Activated naive CD4-positive, alpha-beta T cell treated with anti-CD3 and anti-CD28 coated beads, Interleukin-2, amount 50 U/mL, for 72 hours (primary cell): ENCODE measurements at places on chromosomes 7 and 10. TPM values are rescaled to one million over a fixed set of nuclear protein-coding genes. Genes with fewer than 3 reads are reported as not detected.

DNA sequence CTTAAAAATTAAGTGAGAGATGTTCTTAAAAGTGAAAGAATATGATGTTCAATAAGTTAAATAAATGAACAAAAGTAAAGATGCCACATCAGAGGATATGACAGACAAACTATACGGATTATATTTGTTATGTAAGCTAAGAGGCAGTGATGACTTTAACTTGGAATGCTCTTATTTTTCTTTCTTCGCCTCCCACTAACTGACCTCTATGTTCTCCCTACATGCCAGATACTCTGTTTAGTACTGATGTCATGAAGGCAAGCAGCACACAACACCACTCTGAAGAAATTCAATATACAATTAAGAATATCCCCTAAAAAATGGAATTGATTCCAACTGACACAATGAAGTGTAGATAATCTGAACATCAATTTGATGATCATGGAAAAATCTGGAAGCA lies 223.4 kb downstream of the DOCK4 start:
- no peak for DNase-seq

DNA sequence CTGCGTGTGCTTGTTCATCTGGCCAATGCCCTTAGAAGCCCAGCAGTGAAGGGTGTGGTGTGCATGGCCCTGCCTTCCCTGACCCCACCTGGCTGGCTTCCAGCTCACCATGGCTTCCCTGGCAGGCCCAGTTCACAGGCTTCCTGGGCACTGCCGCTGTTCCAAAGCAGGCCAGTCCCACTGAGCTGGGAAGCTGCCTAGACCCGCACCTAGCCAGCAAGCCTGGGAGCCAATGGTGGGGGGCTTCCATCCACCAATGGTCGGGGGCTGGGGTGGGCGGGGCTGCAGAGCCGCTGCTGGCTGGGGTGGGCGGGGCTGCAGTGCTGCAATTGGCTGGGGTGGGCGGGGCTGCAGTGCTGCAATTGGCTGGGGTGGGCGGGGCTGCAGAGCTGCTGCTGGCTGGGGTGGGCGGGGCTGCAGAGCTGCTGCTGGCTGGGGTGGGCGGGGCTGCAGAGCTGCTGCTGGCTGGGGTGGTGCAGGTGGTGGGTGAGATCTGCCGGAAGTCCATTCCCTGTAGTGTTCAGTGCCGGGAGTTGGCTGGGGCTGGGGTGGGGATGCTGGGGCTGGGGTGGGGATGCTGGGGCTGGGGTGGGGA lies 12.4 kb downstream of the CALY start:
- DNase-seq, result no peak

GRCh38 chr7:91892099-91892705 lies 11.7 kb upstream of the MTERF1 start:
- DNase-seq, result no peak

DNA sequence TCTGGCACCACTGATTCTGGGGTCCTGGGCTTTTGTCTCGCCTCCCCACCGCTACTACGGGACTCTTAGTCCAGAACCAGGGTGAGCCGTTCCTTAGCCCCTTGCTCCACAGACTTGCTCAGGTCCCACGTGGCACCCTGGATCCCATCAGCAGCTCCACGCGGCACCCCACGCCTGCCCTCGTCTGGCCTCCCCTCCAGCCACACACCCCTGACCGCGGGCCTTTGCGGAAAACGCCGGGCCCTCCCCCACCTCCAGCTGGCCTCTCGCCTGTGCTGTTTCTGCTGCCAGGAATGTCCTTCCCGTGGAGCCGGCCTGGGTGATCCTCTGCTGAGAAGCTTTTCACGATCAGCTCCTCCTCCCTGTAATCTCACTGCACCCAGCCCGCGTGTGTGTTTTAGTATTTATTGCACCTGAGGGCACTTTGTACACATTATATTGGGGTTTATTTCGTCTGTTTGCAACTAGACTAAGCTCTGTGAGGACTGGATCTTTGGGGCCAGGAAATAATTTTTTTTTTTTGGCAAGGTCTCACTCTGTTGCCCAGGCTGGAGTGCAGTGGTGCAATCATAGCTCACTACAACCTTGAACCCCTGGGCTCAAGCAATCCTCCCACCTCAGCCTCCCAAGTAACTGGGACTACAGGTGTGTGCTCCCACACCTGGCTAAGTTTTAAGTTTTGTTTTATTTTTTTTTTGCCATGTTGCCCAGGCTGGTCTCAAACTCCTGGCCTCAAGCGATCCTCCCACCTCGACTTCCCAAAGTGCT lies 10.5 kb upstream of the TTYH3 start:
- no peak for DNase-seq

DNA sequence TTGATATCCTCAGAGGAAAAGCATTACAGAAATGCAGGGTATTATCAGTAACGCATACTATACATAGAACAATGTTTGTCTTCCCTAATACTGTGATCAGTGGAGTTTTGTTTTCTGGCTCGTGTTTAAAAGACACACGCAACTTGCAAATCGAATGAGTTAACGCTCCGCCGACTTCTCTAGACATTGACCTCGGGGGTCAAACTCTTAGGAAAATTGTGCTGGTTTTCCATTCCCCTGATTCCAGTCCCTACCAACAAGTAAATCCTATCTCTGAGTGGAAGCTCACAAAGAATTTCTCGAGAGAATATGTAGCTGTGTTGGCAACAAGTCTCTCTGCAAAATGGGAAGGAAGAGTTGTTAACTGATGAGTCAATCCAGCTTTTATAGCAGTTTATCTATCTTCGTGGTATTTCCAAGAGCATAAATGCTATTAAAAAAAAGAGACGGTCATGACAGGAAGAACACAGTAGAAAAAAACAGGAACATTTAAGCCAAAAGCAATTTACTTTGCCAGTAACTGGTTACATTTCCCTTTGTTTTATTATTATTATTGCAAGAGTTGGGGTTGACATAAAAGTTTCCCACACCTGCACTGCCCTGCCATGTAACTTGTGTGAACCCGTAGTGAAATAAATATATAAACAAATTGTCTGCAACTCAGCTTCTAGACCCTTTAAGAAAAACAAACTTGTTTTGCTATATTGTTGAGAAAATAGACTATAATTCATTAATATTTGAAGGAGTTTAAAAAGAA lies 144.4 kb downstream of the ARID5B start:
- no peak for DNase-seq

DNA sequence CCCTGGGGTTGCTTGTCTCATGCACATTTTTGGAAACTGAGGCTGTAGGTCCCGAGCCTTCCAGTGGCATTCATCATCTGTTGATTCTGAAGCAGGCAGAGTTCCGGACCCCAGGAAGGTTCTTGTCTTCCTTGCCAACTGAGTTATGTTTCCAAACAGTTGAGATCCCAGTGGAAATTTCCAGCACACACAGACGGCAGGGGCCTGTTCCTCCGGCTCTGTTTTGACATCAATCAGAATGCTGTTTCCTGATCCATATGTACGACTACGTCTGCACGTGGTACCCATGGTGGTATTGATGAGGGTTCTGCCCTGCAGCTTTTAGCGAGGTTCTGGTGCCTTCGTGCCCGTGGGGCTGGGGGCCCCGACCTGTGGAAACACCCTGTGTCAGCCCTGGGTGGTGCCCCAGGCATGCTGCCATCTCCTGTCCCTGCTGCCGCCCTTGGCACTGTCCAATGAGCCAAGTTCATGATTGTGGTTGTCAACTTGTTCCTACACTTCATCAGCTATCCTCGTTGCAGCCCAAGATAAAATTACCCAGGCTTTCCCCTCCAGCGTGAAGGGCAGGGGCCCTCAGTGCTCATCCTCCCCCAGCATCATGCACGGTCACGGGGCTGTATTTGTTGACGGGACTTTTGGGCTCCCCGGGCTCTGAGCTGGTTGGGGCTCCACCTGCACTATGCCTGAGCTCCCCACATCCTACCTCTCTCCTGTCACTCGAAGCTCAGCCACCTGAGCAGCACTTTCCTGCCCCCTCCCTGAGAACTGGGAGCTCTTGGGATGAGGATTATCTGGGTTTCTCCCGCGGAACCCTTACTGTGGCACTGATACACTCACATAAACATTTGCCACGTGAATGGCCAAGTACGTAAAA lies 7.8 kb upstream of the DPYSL4 start:
- no peak for DNase-seq

GRCh38 chr7:149598721-149599308 lies 101.2 kb upstream of the ZNF746 start:
- peak; percentile 32 for DNase-seq

- DNase-seq, result no peak
Observed at GRCh38 chr10:43035800-43036199, 41.1 kb upstream of the RET start.

GRCh38 chr10:24209432-24209771 lies 464 bp downstream of the KIAA1217 start:
- no peak for DNase-seq

DNA sequence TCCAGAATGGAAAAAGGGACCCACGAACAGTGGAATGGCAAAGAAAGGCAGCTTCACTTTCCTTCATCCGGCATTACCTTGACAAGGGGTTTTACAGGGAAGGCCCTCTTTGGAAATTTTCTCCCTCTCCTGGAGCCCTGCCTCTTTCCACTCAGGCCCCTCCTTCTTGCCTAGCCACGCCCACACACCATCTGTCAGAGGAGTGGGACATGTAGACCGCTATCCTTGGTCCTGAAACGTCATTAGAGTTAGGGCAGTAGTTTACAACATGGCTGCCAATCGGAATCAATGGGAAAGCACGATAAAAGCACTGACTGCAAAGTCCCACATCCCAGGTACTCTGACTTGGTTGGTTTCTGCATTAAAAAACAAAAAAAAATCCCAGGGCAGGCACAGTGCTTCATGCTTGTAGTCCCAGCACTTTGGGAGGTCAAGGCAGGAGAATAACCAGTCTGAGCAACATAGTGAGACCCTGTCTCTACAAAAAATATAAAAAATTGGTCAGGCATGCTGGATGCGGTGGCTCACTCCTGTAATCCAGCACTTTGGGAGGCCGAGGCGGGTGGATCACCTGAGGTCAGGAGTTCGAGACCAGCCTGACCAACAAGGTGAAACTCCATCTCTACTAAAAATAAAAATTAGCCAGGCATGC lies 96.4 kb downstream of the MARCHF5 start:
- DNase-seq, result peak; percentile 12

GRCh38 chr7:111998326-111998725 lies 207.9 kb downstream of the DOCK4 start:
- no peak for DNase-seq

GRCh38 chr10:66925896-66926715 lies at the start of gene LRRTM3:
Gene LRRTM3, plus strand, starts transcription at chr10:66926036.
- DNase-seq, result peak; percentile 7

- peak; percentile 31 for DNase-seq
Observed at GRCh38 chr7:469563-469961, 50.1 kb downstream of the PDGFA start.

DNA sequence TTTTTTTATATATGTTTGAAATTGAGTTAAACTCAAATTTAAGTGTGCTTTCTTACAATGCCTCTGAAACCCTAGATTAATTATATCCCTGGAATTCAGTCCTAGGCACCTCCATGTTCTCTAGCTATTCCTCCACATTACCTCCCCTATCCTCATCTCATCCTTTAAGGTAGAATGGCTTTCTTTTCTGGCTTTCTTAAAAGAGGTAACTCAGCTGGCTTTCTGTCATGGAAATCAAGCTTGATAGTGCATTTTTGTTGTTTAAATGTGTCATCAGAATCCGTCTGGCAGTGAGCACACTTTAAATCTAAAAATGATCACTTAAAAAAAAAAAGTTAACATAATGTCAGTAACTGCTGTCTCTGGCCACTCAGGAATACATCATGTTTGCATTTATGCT lies 42.2 kb downstream of the AHR start:
- DNase-seq, result no peak

GRCh38 chr7:24697416-24697815 lies 59.8 kb downstream of the GSDME start:
- DNase-seq, result no peak

GRCh38 chr10:125171402-125172306 lies 11.3 kb upstream of the CTBP2 start:
- DNase-seq, result no peak

DNA sequence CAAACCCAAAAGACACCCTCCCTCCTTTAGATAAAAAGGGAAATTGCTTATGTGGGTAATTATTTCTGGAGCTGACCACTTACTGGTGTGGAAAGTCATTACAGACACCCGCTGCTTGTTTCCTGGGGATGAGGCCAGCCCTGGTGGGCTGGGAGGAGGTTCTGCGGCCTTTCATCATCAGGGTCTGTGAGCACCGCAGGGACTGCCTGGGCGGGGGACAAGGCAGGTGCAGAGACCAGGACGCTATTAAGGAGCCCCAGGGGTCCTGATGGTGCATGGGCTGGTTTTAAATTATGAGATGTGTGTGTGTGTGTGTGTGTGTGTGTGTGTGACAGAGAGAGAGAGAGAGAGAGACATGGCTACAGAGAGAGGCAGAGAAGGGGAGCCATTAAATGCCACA lies 171.2 kb downstream of the DNAJB6 start:
- no peak for DNase-seq

GRCh38 chr10:10662716-10663408 lies 354.8 kb upstream of the CELF2 start:
- no peak for DNase-seq

- DNase-seq, result no peak
Observed at GRCh38 chr10:44956226-44956625, 3.4 kb upstream of the RASSF4 start.

- no peak for DNase-seq
Observed at GRCh38 chr7:63042730-63043511, 955.7 kb upstream of the ZNF722 start.

- no peak for DNase-seq
Observed at GRCh38 chr10:23367896-23368595, 23.4 kb upstream of the C10orf67 start.

GRCh38 chr10:115854740-115855435 lies 418.1 kb downstream of the GFRA1 start:
- no peak for DNase-seq

DNA sequence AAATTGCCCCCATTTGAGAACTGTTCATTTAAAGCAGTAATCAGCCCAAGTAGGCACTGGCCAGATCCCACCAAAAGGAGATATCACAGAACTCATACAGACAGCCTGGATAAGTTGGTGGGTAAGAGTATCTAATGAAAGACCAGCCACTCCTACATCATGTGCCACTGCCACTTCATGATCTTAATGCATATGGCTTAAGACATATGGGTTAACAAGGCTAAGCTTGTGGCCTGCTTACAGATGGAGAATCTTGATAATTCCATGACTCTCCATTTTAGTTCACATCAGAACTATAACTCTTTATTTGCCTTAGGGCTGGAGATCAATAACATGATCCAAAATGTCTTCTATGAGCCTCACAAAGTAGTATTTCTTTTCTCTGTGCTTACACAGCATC lies 6.8 kb upstream of the IFIT1B start:
- no peak for DNase-seq

LEP gene
- total RNA-seq, result not detected

ZNF804B gene
- not detected for total RNA-seq

PGAM2 gene
- total RNA-seq, result 1.0 TPM

PITX3 gene
- not detected for total RNA-seq

ABCA13 gene
- total RNA-seq, result not detected

OR6V1 gene
- not detected for total RNA-seq

ERVW-1 gene
- 0.23 TPM for total RNA-seq

PNLIPRP1 gene
- total RNA-seq, result not detected

AHCYL2 gene
- 14.3 TPM for total RNA-seq

SLC29A4 gene
- not detected for total RNA-seq

SORBS1 gene
- 1.2 TPM for total RNA-seq

PCGF6 gene
- 13.2 TPM for total RNA-seq

PON1 gene
- not detected for total RNA-seq

BLVRA gene
- 29.6 TPM for total RNA-seq

LLCFC1 gene
- not detected for total RNA-seq

TMEM225B gene
- 4.1 TPM for total RNA-seq

LIPJ gene
- total RNA-seq, result not detected

C10orf53 gene
- not detected for total RNA-seq

GJC3 gene
- total RNA-seq, result 0.89 TPM
